ENCODE measurements at places on chromosomes 12 and 14.

DNA sequence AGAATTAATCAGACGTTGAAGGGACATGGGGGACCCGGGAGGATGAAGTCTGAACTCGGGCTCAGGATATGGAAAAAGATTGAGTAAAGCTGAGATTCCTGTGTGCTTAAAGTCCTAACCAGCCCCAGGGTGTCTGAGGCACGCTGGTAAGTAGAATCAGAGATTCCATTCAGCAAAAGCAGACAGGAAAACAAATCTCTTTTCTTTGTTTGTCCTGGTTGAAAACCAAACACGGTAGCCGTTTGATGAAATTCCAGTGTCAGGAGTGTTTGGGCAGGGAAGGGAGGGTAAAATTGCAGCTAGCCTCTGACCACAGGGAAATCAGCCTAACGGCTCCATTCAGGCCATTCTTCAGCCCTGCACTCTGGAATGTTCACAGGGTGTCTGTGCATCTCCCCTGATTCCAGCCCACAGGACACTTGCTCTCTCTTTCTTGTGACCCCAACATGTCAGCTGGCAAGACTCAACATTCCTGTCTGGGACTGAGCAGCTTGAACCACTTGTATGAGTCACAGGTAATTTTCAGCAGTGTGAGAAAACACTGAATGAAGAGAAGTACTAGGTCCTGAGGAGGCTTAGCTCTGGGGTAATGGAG lies 31.0 kb downstream of the NINJ2 start:
- peak; percentile 77 for DNase-seq

DNA sequence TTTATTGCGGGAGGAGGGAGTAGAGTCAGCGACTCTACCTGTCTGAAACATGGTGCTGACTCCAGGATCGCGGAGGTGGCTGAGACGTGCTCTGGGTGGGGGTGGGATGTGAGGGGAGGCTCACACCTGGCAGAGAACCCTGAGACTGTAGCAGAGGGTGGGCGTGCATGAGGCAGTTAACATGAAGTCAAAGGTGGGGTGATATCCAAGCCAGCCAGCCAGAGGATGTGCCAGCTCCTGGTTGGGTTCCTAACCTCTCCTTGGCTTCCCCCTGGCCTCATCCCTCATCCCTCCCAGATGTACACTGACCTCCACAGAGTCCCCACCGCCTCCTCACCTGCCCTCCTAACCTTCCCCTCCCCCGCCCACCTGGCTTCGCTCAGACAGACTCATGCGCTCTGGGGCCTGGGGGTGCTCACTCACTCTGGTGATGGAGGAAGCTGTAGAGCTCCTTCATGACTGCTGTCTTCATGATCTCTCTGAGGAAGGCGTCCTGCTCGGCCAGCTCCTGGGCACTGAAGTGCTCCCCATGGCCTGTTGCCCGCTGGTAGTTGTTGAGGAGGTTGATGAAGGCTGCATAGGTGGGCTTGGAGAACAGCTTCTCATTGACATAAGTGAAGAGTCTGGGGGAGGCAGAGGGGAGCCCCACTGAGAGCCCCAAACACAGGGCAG lies 9.3 kb downstream of the ENDOU start:
- DNase-seq: peak; percentile 74

DNA sequence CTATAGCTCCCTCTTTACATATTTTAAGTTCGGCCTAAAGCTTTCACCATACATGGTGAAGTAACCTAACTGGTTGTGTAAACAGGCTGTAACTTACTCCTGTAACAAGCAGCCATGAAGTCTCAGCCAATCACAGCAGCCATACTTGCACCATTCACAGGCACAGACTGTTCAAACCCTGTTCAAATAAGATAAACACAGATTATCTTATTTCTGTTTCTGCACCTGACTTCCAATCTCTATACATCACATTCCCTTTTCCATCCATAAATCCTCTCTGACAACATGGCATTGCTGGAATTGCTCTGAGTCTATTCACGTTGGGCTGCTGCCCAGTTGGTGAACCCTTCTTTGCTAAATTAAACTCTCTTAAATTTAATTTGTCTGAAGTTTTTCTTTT lies 34.5 kb upstream of the ARID2 start:
- DNase-seq: no peak

DNA sequence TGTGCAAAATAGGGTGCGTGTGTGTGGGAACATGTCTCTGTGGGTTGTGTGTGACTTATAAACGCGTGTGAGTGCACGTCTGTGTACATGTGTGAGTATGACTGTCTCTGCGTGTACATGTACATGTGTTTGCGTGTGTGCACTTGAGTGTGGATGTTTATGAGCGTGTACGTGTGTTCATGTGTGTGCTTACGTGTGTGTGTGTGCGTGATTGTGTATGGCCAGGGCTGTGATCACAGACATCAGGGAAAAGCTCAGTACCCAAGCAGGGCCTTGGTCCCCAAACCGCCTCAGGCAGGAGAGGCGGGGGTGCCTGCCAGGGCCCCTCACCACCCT lies 326.3 kb upstream of the DIO3 start:
- DNase-seq: peak; percentile 46

DNA sequence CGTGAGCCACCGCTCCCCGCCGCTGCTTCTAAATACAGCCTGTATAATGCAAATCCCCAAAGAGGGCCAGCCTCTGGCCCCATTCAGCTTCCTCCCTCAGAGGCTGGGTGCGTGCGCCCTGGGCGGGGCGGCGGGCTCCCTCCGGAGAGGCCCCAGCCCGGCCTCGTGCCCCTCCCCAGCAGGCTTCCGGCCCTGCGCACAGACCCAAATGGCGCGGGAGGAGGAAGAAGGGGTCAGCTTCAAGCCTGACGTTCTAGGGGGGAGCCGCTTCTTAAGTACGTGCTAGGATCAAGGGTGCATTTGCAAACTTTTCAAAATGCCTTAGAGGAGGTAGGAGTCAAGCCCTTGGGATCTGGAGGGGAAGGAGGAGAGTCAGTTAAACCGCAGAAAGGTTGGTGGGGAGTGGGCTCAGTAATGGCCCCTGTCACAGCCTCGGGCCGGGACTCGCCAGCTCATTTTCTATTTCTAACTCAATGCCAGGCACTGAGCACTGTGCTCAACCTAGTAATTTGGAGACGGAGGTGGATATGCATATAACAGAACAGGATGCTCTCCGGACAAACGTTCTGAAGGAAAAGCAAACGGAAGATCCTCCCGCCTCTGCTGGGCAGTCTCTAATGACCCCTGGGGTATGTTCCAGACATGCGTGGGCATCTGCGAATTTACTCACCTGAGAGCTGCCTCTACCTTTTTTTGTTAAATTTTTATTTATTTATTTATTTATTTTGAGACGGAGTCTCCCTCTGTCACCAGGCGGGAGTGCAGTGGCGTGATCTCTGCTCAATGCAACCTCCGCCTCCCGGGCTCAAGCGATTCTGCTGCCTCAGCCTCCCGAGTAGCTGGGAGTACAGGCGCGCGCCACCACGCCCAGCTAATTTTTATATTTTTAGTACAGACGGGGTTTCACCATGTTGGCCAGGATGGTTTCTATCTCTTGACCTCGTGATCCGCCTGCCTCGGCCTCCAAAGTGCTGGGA lies 32.3 kb downstream of the NINJ2 start:
- DNase-seq: no peak

- DNase-seq: no peak
These were observed 71.3 kb downstream of the TSPAN9 start for GRCh38 chr12:3148366-3149000.

- DNase-seq: no peak
These were observed 17.0 kb downstream of the OR8S1 start for GRCh38 chr12:48542300-48542928.

- no peak for DNase-seq
These were observed 32.7 kb downstream of the MYF5 start for GRCh38 chr12:80749456-80749855.

DNA sequence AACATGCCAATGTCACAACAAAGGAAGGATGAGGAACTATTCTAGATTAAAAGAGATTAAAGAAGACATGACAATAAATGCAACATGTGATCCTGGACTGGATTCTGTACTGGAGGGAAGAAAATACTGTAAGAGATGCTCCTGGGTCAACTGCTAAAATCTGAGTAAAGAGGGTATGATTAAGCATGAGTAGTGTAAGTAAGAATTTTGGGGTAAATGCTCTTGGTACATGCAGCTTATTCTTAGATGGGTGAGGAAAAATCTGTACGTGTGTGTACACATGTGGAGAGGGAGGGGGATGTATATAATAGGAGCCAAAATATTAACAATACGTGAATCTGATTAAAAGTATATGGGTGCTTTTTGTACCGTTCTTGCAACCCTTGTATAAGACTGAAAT lies 66.0 kb downstream of the CDC42BPB start:
- no peak for DNase-seq

DNA sequence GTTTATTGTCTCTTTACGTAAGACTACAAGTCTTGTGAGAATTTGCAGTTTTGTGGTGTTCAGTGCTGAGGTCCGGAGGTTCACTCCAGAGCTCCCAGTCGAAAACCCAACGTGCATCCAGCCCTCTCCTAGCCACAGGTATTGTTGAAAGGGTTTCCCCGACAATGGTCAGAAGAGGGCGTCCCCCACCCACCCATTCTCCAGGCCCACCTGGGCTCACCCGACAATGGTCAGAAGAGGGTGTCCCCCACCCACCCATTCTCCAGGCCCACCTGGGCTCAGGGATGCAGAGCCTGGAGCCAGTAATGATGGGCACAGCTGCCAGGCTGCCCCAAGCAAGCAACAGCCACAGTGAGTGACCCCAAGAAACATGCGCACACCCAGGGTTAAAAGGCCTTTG lies 126.8 kb upstream of the EVL start:
- DNase-seq: no peak

DNA sequence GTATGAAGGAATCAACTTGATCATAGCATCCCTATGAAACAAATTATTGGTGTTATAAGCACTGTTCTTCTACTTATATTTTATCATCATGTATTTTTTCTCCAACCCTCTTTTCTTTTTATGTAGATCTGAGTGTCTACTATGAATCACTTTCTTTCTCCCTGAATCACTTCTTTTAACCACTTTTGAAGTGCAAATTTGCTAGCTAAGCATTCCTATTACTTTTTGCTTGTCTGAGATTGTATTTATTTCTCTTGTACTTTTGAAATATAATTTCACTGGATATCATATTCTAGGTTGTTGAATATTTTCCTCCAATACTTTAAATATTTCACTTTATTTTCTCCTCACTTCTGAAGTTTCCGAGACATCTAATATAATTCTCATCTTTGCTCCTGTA lies 1282.3 kb upstream of the FLRT2 start:
- no peak for DNase-seq

DNA sequence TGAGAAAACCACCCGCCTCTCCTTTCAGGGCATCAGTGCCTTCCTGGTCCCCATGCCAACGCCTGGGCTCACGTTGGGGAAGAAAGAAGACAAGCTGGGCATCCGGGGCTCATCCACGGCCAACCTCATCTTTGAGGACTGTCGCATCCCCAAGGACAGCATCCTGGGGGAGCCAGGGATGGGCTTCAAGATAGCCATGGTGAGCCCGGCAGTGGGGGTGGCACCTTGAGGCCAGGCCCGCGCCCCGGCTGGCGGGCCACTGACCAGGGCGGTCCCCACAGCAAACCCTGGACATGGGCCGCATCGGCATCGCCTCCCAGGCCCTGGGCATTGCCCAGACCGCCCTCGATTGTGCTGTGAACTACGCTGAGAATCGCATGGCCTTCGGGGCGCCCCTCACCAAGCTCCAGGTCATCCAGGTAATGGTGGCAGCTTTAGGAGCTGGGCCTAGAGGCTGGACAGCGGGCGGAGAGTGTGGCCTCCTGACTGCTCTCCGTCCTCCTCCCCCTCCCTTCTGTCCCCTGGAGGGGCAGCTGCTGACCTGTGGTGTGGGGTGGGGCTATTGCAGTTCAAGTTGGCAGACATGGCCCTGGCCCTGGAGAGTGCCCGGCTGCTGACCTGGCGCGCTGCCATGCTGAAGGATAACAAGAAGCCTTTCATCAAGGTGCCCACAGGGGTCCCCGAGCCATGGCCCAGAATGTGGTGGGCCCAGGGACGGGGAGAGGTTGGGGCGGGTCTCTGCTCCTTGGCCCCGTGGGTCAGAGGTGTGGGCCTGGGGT lies 12.8 kb downstream of the ACADS start:
- no peak for DNase-seq

GRCh38 chr12:120376934-120377572 lies 8.1 kb upstream of the MSI1 start:
- no peak for DNase-seq

GRCh38 chr12:19894803-19895202 lies 455.5 kb downstream of the AEBP2 start:
- no peak for DNase-seq

- DNase-seq: no peak
These were observed 17.3 kb downstream of the PCNX1 start for GRCh38 chr14:70924521-70924920.

DNA sequence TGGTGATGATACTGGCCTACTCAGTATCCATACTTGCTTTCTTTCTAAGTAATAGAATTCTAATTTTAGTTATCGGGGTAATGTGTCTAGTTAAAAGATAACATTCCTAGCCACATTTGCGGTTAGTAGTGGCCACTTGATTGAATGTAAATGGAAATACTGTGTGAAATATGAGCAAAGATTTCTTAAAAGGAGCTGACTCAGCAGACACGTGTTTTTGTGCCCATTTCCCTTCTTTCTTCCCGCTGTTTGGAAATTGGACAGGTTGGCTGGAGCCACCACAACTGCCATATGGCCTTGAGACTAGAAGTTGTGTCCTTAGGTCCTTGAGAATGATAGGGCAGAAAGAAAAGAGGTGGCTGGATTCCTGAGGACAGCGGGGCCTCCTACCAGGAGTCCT lies 19.8 kb upstream of the DCD start:
- DNase-seq: no peak

GRCh38 chr12:95633049-95633731 lies 81.9 kb upstream of the USP44 start:
- no peak for DNase-seq

- no peak for DNase-seq
These were observed 1.5 kb upstream of the DIABLO start for GRCh38 chr12:122227341-122227740.

- no peak for DNase-seq
These were observed 197.0 kb upstream of the AMIGO2 start for GRCh38 chr12:47276621-47277309.

GRCh38 chr12:108738170-108738569 lies 6.9 kb upstream of the CORO1C start:
- no peak for DNase-seq

All from coronary artery (tissue), 2 donors.